ENCODE measurements at places on chromosomes 6 and 20.

- DNase-seq: no peak
These were observed 82.8 kb downstream of the MLIP start for GRCh38 chr6:54194067-54194466.

GRCh38 chr6:138310821-138311220 lies 66.9 kb upstream of the SMIM28 start:
- DNase-seq: no peak

DNA sequence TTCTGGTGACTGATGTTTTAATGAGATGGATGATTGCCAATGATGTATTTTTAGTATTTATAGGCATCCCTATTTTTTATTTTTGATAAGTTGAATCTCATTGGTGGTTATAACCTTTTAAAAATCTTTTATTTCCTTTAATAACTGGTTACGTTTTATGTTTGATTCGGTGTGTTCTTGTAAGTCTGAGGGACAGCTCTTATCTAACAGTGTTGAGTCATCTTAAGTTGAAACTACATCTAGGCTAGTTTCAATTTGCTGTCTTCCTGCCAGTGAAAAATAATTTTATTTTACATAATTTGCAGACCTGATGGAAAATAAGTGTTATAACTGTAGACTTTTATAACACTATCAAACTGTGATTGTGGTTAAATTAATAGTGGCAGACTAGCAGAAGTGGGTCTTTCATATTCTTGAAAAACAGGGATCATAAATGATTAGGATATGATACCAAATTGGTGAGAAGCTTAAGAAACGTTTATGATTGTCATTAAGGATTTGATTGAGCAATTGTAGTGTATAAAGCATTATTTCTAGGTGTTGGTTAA lies 4.6 kb downstream of the AFDN start:
- no peak for DNase-seq

DNA sequence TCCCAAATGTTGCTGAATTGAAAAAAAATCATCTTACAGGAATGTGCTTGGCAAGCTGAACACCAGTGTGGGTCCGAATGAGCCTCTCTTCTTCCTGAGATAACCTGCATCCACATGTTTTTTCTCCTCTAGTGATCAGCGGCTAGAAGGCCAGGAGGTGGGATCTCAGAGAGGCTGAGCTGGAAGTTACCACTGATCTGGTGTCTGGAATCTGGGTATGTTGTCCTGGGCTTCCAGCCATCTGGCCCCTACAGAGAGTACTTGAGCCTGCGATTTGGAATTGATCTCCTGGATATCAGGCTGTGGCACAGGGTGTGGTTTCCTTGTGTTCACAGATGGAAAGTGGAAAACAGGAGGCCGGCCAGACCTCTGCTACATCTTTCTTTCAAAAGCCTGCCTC lies 35.9 kb downstream of the SULF2 start:
- no peak for DNase-seq

DNA sequence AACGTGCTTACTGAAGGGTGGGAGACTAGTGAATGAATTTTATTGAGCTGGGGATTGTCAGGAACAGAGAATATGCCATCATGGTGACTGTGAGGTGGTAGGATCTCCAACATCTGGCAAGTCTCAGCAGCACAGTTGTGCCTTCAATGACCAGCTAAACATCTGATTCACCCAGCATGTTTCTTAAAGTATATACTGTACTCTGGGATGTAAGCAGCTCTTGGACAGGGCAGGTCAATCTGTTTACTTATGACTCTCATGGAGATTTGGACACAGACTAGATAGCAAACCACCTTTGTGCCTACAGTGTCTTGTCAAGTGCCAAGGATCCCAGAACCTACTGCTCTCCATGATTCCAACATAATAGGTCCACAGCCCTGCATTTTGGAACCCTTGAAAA lies 801.0 kb upstream of the CITED2 start:
- DNase-seq: no peak

DNA sequence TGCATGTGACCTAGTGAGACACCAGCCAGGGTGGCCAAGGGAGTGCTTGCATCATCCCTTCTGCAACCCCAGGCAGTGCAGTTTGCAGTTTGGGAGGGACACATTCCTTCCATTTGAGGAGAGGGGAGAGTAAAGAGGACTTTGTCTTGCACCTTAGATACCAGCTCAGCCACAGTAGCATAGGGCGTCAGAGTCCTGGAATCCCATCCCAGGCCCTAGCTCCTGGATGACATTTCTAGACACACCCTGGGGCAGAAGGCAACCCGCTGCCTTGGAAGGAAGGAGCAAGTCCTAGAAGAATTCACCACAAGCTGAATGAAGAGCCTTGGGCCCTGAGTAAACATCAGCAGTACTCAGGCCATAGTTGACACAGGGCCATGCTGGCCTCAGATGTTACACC lies 680.4 kb upstream of the IMPG1 start:
- DNase-seq: no peak

DNA sequence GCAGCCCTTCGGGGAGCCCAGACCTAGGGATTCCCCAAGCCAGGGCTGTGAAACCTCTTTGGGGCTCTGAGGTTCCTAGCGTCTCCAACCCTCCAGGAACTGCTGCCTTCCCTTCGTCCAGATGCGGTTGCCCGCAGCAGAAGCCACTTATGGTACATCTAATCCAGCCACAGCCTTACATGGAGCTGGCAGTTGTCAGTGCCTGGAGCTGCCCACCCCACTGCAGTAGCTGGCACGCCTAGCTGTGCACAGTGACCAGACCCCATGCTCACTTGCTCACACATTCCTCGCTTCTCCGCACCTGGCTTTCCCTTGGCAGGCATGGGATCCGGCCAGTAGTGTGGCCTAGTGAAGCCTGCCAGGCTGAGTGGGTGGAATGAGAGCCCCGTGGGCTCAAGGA lies 547.6 kb downstream of the TBC1D32 start:
- no peak for DNase-seq

- DNase-seq: no peak
These were observed 36.3 kb upstream of the SIRT5 start for GRCh38 chr6:13538084-13538483.

DNA sequence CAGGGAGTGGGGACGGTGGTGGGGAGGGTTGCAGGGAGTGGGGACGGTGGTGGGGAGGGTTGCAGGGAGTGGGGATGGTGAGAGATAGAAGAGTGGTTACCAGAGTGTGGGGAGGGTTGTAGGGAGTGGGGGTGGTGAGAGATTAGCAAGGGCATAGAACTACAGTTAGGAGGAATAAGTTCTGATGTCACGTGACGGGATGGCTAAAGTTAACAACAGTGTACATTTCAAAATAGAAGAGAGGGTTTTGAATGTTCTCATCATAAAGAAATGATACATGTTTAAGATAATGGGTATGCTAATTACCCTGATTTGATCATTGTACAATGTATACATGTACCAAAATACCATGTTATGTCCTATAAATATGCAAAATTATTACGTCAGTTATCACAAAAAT lies 57.6 kb upstream of the FRMD1 start:
- DNase-seq: no peak

- DNase-seq: no peak
These were observed 637.4 kb upstream of the MARCKS start for GRCh38 chr6:113219783-113220182.

GRCh38 chr6:134534708-134535149 lies 216.8 kb upstream of the SGK1 start:
- DNase-seq: no peak

DNA sequence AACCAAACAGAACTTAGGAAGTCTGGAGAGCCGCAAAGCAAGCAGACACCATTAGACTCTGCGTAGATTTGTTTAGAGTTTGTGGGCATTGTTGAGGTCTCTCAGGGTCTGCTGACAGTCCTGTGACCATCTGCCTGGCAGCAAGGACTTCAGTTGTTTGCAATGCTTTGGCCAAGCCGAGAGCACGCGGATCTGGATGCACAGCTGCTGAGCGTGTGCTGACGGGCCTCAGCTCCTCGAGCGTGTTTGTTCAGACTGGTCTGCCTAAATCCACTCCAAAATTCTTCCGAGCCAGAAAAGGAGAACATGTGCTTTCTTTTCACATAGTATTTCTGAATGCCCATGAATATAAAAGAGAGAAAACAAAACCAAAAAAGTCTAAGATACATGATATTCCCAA lies 159.0 kb downstream of the ZNF217 start:
- DNase-seq: no peak

DNA sequence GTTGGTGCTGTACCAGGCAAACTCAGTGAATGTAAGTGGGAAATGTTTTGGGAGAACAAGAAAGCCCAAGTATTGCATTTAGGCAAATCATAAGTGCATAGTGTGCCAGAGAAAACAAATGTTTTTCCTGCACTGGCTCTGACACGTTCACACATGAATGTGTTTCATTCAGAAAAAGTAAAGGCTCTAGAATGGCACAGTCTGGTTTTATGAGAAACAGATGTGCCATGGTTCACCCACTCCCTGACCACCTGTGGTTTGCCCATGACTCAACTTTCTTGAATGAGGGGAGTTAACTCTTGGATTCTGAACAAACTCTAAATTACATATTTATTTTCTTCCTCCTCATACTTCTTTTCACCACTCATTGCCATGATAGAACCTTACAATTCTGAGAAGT lies 126.9 kb downstream of the KCNQ5 start:
- peak; percentile 10 for DNase-seq

- no peak for DNase-seq
These were observed 11.3 kb upstream of the RBM24 start for GRCh38 chr6:17269840-17270239.

- DNase-seq: no peak
These were observed 1.5 kb downstream of the TREM2 start for GRCh38 chr6:41161380-41161779.

GRCh38 chr6:38845931-38846330 lies 130.8 kb downstream of the DNAH8 start:
- DNase-seq: no peak

DNA sequence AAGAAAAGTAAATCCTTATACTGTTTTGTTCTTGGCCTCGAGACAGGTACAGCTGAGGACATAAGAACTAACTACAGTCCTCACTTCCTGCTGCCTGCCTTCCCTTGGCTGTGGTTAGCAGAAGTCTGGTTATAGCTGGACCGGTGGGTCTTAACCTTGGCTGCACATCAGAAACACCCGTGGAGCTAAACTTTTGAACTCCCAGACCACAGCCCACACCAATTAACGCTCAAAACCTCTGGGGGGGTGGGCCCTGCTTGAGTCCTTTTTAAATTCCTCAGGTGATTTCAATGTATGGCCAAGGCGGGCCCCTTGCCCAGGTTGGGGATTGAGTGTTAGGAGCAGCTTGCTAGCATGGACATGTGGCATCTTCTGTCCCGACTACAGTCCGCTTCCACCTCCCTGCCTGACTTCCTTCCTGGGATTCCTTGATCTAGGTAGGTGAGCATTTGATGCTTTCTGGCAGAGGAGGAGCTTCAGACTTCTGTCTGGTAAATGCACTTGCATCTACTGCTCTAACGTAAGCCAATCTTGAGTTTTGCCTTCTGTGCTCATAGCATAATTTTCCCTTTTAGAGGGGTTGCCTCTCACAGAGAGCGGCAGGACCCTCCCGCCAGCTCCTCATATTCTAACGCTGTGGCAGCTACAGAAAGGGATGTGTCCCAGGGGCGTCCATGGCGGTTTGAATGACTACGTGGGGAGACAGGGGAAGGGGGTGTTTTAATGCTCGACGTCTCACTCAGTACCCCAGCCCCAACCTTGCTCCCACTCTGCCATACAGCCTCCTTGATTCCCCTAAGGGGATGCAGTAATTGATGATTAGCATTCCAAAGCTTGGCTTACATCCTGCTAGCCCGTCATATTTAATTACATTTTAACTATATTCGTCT lies 390.1 kb downstream of the ZFAND3 start:
- DNase-seq: no peak

GRCh38 chr6:169174516-169175359 lies 78.9 kb downstream of the THBS2 start:
- no peak for DNase-seq

DNA sequence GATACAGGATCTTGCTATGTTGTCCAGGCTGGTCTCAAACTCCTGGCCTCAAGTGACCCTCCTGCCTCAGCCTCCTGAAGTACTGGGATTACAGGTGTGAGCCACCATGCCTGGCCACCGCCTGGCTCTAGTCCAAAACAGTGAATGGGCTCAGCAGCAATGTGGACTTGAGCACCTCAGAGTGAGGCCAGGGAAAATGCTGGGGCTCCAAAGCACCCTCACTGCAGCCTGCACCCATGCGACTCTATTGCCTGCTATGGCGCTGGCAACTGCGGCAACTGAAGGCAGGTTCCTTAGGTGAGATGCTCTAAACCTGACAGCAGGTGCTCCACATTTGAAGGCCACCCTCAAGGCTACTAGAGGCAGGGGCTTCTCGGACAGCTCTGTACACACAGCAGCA lies 26.5 kb downstream of the MAP1LC3A start:
- no peak for DNase-seq

- no peak for DNase-seq
These were observed 496 bp upstream of the BEND3 start for GRCh38 chr6:107115695-107116327.

- no peak for DNase-seq
These were observed 39.3 kb upstream of the ID1 start for GRCh38 chr20:31565699-31566318.

DNA sequence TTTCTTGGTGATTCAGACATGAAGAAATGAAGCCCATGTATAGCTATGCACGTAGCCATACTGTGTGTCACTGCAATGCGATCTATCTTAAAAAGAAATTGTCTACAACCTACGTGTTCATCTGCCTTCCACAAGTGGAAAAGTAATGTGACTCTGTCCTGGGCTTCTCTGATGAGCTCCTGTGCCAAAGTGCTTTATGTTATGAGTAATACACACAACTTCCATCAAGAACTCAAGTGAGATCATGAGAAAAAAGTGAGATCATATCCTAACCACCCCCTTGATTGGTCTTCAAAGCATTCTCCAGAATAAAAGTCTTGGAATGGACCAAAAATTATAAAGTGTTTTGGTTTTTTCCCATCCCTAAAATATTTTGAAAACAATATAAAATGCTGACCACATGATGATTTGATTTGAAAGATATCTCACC lies 114.3 kb downstream of the DST start:
- DNase-seq: peak; percentile 17

DNA sequence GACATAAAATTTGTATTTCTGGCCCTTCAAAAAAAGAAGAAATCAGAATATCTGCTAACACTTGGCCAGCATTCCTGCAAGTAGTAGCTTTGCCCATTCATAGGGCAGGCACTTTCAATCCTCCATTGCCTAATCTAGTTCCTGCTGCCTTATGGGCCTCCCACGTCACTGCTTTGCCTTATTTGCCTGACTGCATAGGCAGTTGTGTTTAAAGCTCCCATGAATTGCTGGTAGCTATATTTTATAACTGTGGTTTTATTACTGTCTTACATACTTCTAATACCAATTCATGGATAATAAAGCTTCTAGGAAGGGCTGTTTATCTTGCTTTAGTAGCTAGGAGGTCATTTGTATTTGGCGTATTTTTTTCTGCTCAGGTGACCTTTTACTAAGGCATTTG lies 7.7 kb upstream of the SLC35A1 start:
- DNase-seq: no peak

- DNase-seq: no peak
These were observed 57.2 kb downstream of the LYRM4 start for GRCh38 chr6:5203546-5203945.

DNA sequence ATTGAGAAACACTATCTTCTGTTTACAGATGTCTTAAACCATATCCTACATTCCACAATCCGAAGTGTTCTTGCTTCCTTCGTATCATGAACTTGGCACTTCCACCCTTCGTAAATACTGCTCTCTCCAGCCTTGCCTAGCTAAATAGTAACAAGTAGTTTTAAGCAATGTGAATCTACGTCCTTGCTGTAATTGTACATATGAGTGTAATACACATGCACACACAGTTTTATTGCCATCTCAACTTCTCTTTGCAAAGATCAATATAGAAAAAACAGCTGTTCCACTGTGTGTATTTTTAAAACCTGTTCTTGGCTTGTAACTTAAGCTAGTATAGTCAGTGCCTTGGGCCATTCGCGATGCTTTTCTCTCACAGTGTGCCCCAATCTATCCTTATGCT lies 1524.7 kb downstream of the GRIK2 start:
- DNase-seq: no peak
